Natural killer cell treated with Interleukin-12 subunit alpha and Interleukin-12 subunit beta and Interleukin-15 and Interleukin-18, amount 100 ng/mL, for 72 hours (primary cell): ENCODE measurements at places on chromosomes 3 and 15.
A peak's percentile ranks its signal among the peaks of the same experiment; 100 is the strongest.

DNA sequence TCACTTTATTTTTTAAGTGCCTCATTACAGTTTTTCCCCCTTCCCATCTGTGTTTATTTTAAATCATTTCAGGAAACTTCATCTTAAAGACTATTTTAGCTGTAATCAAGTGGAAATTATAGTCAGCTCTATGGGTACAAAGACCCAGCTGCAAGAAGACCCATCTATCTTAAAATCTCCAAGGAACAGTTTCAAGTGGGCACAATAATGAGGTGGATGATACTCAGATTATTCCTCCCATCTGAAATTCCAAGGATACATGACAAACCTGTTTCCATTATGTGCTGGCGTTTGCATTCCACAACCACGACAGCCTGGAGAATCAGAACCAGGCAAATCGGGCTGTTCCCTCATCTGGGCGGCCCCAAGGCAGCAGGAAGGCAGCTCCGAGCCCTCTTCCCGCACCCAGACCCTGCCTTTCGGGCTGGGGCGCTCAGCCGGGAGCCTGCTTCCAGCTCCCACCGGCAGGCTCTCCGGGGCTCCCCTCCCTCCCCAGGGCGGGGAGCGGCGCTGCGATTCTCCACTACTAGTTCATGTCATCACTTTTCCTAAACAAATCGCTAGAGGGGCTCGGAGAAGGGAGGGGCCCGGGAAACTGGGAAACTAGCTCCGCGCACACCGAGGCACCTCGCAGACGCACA, at the start of gene MGLL:
Gene MGLL (minus strand): TSS at position 475 of the 641 bp plus-strand sequence. CDS start 197 bp downstream, at position 278.
- no peak for DNase-seq

DNA sequence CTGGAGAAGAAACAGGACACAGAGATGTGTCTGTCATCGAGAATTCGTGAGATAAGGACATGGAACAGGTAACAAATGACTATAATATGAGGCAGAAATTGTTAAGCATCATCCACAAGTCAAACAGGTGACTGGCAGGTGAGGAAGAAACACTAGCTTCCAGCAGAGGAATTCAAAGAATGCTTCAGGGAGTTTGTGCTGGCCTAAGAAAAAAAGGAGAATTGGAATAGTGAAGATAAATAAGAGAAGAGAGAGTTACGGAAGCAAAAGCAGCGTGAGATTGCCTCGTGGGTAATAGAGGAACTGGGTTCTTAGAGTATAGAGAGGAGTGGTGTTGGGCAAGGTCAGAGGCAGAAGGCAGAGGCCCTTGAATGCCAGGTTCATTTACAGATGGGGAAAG, 22.9 kb upstream of the FGF12 start:
- no peak for DNase-seq

GRCh38 chr3:152222327-152222726, 46.4 kb upstream of the MBNL1 start:
- DNase-seq, result no peak

DNA sequence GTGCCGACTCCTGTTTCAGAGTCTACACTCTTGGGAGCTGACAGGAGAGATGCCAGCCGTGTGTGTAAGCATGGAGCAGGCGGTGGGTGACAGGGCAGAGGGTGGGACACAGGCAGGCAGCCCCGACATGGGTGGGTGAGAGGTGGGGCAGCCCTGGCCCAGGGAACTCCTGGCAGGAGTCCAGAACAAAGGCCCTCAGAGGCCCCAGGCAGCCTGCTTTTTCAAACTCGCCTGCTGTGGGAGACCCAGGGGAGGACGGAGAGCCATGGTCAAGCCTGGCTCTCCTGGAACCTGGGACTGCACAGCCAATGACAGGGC, 29.3 kb upstream of the SLC41A3 start:
- peak; percentile 41 for DNase-seq

DNA sequence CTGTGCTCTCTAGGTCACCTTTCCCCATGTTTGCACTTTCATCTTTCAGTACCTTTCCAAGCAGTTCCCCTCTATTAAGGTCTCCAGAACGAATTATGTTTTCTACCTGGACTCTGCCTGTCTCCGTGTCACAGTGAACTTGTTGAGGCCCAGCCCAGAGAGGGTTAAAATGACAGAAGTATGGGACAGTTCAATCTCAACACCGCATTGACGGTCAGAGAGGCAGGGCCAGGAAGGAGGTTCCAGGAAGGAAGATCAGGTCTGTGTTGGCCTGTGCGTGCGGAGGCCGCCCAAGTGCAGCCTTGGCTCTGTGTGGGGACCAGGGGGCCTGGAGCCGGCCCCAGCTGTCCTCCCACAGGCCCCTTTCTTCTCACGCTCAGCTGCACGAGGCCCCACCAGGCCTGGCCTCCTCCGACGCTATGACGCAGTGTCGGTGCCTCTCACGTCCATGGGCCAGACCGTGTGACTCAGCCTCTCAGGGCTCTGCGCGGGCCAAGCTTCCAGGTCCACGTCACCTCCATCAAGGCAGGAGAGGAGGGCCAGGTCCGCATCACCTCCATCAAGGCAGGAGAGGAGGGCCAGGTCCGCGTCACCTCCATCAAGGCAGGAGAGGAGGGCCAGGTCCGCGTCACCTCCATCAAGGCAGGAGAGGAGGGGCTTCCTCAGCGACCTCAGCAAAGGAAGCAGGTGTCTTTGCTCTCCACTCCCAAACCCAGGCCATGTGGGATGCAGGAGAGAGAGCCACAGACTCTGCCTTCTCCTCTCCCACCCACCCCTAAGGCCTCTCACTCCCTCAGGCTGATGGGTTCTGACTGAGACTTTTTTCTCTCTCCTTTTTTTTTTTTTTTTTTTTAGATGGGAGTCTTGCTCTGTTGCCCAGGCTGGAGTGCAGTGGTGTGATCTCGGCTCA, 83.1 kb downstream of the CPN2 start:
- peak; percentile 54 for DNase-seq

DNA sequence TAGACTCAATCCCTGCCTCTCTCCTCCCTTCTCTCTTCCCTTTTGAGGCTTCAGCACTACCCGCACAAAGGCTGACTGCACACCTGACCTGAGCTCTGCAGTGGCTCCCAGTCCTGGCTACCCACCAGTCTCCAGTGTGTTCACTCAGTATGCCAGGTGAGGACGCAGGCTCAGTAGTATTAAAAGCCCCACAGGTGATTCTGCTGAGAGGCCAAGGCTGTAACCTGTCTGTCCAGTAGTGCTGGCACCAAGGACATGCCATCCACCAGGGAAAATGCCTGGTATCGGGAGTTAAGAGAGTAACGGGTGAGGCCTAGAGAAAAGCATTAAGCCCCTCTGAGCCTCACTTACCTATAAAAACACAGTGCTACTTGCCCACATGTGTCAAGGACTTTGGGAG, 20.9 kb downstream of the FYCO1 start:
- DNase-seq, result no peak

DNA sequence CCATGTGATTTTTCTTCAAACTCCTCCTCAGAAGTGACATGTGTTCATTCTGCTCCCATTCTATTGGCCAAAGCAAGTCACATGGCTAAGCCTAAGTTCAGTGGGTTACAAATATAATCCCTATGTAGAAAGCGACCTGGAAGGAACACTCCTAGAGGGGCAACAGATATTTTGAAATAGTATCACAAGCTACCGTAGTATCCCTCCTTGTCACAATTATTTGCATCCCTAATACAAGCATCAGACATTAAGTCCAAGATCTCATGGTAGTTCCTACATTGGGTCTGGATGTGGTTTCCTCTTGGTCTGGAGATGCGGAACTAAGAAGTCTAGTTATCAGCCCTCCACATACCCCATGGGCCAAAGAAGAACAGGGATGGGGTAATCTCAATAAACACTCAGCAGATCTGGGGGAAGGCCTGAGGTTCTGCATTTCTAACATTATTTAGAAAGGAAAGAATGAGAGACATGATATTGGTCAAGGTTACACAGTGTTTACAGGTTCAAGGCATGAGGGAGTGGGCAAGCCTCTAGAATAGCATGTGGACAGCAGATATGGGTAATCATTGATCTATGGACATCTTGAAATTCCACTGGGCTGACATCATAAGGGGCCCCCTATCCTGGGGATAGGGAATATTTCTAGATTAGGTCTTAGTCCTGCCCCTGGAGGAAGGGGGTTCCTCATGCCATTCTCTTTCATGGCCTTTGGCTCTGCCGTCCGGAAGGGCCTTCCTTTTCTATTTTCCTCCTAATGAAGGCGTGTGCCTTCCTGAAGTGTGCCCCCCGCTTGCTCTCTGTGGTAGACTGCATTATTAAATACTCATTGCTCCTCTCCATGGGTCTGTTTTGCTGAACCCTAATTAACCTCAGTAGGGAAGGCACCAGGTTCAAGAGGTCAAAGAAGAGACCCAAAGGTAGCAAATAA, 17.8 kb upstream of the ABHD2 start:
- DNase-seq, result no peak

- DNase-seq, result peak; percentile 78
Measured at GRCh38 chr3:56915966-56916586, 114.3 kb upstream of the ARHGEF3 start.

GRCh38 chr15:44033894-44034293, 161.2 kb downstream of the FRMD5 start:
- no peak for DNase-seq

DNA sequence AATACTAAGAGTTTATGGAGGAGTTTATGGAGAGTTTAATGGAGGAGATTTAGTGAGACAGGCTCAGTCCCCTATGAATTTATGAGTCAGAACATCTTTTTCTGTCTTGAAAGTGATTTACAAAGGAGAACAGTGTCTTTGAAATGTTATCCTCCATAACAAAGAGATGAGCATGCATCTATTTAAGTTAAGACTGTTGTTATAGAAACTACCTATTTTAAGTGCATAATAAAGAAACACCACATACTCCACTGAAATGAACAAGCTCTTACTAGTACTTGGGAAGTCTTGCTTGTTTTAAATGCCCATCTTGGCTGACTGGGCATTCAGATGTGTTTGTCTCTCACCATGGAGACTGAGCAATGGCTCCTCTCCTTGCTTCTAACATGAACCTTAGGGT, 118.7 kb upstream of the ACP3 start:
- no peak for DNase-seq

DNA sequence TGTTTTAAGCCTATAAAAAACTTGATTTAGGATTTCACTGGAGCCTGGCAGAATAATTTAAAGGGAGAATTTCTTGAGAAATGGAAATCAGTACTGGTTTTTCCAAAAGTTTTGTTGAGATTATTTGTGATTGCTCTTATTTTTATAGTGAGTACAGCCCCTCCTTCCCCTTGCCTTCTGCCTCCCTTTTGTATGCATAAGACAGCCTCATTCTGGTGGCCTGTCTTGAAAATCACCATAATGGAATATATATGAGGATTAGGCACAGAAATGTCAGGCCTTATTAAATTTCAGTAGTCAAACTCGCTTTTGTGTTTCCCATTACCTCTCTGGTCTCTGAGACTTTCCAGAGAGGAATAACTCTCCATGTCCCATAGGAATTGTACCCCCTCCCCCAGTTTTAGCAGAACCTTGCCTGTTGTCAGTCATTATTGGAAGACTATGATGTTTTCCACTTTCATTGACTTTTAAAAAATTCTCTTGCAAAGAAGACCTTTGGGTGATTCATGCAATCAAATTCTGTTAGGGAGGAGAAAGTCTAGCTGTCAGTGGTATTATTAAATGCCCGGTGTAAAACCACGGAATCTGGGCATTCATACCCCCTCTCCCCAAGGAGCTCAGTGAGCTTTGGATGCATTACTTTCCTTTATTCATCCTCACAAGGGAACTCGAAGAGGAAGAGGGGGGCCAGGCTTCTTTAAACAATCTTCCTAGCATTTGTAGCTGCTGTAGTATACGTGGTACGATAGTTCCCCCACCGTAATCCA, 171.6 kb upstream of the TSC22D2 start:
- DNase-seq, result no peak

GRCh38 chr3:194685065-194685717, 492 bp upstream of the FAM43A start:
- no peak for DNase-seq

- DNase-seq, result peak; percentile 87
Measured at GRCh38 chr3:196287440-196288140, at the start of gene PCYT1A. TSS of gene PCYT1A (minus strand) at chr3:196287726. CDS start at chr3:196270531, 17,195 bp downstream.

DNA sequence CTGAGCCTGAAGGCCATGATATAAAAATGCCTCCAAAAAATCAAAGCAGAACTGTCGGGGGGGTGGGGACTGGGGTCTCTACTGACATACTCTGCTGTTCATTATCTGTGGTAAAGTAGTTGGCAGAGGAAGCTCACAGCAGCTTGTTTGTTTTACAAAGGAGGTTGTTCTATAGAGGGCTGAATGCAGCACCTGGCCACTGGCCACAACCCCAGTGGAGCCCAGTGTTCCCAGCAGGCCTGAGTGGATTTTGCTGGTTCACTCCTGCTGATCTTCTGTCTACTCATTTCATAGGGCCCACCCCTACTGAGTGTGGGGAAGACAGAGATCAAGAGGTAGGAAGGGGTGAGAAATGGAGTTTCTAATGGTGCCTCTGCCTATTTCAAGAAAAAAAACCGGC, 125.5 kb downstream of the DIPK2A start:
- DNase-seq, result no peak

DNA sequence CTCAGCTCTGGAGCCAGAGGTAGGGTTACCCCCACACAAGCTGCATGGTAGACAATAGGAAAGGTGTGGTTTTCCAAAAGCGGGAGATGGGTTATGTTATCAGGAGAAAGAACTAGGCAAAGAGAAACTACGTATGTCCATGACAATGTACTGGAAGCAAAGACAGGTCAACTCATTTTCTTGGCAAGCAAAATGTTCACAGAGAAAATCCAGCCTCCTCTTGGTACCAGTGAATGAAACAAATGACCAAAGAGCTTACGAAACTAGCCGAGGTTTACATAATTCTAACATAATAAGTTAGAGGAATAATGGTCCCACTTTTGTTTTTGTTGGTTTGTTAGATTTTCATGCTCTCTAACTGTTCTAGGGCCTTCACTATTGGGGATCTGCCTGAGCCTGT, 338.1 kb upstream of the TGFBR2 start:
- no peak for DNase-seq

- no peak for DNase-seq
Measured at GRCh38 chr15:65920121-65920520, 50.8 kb downstream of the RAB11A start.

- no peak for DNase-seq
Measured at GRCh38 chr3:141059816-141060215, 8.7 kb downstream of the SPSB4 start.

DNA sequence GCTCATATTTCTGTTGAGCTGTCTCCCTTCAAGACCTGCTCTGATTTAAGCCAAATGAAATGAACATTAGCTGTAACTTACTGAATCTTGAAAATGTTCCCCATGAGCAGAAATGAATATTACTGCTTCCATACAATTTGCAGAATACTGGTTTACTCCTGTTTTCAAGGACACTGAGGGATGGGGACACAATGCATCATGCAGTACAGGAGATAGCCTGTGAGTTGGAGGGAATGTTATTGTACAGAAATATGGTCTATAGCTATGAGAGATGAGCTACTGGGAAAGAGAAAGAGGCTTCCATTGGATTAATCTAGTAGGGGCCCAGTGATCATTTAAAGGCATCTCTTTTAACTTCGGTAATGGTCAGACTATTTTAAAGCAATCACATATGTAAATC, 798.2 kb downstream of the GRM7 start:
- no peak for DNase-seq

- no peak for DNase-seq
Measured at GRCh38 chr15:84947947-84948830, 33.5 kb upstream of the PDE8A start.

- no peak for DNase-seq
Measured at GRCh38 chr15:57533448-57533799, 58.3 kb upstream of the MYZAP start.

- DNase-seq, result no peak
Measured at GRCh38 chr3:62028236-62028635, 345.1 kb downstream of the FEZF2 start.
